ENCODE measurements at places on chromosomes 1 and 21. TPM values are rescaled to one million over a fixed set of nuclear protein-coding genes. Genes with fewer than 3 reads are reported as not detected.

Gene GCSAML
- not detected for total RNA-seq

- DNase-seq = peak; percentile 60
Observed at GRCh38 chr1:239555350-239555749, 169.0 kb downstream of the CHRM3 start.

Gene SPRR2E
- not detected for total RNA-seq

Gene ARHGAP30
- not detected for total RNA-seq

Gene ZBTB8A
- total RNA-seq = 6.1 TPM

- DNase-seq = no peak
Observed at GRCh38 chr1:205512059-205513045, 7.9 kb downstream of the CDK18 start.

DNA sequence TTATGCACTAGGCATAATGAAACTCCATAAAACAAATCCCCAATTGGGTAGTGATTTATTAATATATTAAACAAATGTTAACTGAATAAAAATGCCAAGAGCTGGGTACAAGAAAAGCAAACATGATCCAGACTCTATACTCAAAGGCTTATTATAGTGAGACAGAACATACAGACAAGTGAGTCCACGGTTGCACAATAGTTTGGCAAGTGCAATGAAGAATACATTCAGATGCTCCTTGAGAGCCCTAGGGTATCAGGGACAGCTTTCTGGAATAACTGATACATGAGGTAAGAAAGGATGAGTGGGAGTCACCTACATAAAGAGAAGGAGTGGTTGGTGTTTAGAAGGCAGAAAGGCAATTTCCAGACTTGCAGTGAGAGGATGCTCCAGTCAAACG is 85.1 kb downstream of the VAV3 start:
- DNase-seq = no peak

Gene FCRLB
- total RNA-seq = not detected

GRCh38 chr1:205824180-205824579 is 11.2 kb upstream of the SLC41A1 start:
- DNase-seq = no peak

Gene PRELP
- total RNA-seq = 0.03 TPM

DNA sequence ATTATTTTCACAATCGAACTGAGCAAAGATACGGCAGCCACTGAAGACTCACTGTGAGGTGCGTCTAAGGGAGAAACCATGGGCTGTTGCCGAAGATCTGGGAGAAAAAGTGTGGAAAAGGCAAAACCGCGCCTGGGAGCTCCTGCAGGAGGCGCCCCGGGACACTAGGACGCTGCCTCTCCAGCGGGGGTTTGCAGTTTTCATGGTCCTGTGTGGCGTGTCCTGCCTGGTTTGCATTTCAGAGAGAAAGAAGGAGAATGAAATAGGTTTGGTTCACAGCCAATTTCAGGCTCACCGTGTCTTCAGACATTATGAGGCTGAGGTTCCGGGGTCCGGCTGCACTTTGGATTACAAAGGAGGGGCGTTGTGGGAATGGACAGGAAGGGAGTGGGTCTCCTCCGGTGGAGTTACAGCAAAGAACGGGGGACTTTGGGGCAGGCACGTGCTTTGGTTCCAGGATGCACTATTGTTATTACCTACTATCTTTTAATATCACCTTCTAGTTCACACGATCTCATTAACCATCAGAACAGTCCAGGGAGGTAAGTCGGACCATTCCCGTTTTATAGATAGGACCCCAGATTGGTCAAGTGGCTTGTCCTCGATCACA is 179.8 kb downstream of the DYRK1A start:
- DNase-seq = no peak

- peak; percentile 96 for DNase-seq
Observed at GRCh38 chr1:155226188-155226909, 17.9 kb downstream of the MTX1 start.

Gene OLIG2
- total RNA-seq = 0.04 TPM

GRCh38 chr1:29298246-29298645 is 61.9 kb downstream of the PTPRU start:
- no peak for DNase-seq

- DNase-seq = no peak
Observed at GRCh38 chr1:205913451-205914154, 29.7 kb downstream of the SLC26A9 start.

Gene SPOCD1
- 1.3 TPM for total RNA-seq

DNA sequence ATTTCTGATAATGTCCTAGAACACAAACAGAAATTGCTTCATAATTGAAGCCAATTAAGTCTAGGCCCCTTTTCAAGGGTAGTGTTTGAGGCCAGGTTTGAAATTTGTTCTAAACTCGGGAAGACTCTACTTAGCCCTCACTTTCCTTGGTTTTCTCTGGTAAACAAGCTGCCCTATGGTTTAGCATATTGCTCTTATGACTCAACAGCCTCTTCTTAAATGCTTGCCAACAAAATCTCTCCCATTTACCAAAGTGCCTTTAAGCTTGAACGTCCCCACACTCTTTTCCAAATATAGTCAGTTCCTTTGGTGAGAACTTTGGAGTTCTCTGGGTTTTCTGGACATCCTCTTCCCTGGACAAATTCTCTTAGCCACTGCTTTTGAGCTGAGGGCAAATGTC is 5.8 kb upstream of the LCE6A start:
- no peak for DNase-seq

- DNase-seq = no peak
Observed at GRCh38 chr1:99768104-99768503, 1.7 kb upstream of the FRRS1 start.

Gene KRTAP26-1
- not detected for total RNA-seq

DNA sequence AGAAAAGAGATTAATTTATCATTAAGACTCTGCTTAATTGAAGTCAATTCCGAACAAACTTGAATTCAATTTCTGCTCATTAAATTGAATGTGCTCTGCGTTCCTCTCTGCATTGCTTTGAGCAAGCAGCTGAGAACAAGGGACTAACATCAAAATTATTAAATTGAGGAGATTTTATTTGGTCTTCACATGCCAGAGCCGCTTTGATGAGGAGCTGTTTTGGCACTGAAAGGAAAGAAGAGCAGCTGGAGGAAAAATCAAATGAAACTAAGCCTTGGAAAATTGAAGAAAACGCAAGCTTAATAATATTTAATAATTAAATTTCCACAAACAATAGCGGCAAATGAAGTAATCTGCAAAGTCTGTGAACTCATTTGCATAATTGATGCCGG is 222.0 kb upstream of the PKN2 start:
- no peak for DNase-seq

Gene TPR
- total RNA-seq = 108 TPM

DNA sequence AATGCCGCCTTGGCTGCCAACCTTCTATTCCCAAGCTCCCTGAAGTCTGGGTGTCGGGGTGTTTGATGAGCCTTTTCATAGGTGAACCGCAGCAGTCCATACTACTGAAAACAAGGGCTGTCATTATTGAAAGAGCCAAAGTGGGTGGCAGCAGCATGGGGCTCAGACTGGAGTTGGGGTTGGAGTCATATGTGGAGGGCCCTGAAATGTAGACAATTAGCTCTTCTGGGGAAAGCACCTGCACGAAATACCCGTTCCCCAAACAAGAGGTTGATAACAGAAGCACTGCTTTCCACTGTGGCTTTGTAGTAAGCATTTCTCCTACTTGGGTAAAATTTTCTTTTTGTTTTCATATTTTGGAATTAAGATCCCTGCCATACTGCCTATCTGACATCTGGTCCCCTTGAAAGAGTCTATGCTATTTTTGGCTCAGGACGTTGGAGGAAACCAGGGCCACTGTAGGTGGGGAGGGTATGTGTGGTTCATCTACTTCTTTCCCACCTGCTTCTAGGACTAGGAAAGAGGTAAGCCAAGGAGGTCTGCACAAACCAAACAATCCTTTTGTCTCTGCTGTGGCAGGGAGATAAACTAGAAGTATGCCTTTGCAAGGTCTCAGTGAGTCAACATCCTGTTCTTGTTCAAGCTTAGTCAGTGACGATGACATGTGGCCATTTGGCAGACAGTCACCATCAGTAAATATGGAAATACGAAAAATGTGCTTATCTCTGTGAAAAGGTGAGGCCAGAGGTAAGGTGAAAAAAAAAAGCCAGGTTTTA is 197.0 kb upstream of the UBE2U start:
- no peak for DNase-seq

Gene DNAJC16
- 20.9 TPM for total RNA-seq

DNA sequence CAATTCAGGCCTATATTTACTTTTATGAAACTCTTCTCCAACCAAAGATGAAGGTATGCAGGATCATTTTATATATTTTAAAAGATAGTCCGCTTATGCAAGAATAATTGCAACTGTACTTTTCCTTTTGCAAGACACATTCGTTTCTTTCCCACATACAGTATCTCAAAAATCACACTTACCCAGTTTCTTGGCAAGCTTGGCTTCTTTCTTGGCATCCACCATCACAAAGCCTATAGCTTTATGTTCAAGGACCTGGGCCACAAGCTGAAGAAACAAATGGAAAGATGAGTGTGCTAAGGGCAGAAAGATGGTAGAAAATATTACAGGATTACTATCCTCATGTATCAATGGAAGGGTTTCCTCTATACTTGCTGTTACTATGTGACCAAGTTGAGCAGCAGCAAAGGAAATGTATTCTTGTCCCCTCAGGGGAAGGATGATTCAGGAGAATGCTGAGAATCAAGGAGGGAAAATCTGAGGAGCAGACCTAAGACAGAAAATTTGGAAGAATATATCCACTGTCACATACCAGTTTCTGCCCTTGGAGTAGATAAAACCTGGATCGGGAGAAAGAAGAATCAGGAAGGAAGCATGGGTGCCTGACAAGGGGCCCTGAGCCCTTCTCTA is 23.8 kb downstream of the CASQ2 start:
- DNase-seq = no peak

- no peak for DNase-seq
Observed at GRCh38 chr1:200147094-200147493, 119.6 kb downstream of the NR5A2 start.

Data from GM23338 (cell line).